AG09309 (cell line): ENCODE measurements at places on chromosomes 6 and 20.
A peak's percentile ranks its signal among the peaks of the same experiment; 100 is the strongest.

- no peak for DNase-seq
These were observed 49.8 kb upstream of the ADTRP start for GRCh38 chr6:11828262-11828870.

GRCh38 chr6:163955756-163956155, 541.2 kb downstream of the QKI start:
- no peak for DNase-seq

DNA sequence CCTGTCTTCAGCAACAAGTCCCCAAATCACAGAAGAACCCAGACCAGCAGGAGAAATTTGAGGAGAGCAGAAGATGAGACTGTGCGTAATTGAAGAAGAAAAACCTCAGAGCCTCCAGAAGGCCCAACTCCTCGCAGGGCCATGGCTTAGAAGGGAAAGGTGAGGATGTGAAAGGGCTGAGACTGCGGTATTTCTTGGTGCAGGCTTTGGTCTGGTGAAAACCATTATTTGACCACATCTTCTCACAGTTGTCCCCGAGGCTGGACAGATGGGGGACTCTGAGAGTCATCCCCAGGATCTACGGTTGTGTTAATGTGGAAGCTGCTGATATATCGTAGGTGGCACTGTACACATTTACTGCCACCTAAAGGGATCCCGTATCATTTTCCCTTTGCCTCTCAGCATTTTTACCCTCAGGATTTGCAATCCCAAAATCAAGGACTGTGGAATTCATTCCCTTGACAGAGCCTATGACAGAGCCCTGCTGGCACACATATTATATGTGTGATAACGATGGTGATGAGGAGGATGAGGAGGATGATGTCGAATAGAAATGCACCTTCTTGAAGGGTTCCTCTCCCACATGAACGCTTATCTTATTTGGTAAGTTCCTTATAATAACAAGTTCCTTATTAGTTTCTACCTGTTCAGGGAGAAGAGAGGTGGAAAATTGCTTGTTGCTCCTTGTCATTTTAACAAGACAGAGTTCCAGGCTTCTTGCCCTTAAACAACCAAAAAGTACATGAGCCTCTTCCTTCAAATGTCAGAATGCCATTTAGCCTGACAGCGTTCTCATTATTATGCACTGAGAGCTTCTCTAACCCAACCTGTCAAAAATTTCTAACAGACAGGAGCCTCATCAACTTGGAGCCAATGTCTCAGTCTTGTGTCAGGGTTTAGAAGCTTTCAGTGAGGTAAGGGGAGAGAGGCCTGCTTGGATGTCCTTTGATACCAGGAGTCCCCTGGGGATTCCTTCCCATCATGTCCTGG, 135.8 kb downstream of the PXDC1 start:
- DNase-seq: no peak

DNA sequence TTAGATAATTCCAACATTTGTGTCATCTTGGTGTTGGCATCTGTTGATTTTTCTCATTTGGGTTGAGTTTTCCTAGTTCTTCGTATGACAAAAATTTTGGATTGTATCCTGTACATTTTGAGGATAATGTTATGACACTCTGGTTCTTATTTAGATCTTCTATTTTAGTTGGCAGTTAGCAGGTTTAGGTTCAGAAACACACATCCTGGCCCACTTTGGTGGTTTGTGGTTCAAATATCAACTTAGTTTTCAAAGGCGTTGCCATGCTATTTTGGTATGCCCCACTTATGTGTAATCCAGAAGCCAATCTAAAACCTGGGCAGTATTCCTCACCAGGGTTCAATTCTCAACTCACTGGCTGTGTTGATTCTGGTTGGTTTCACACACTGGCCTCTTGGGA, 68.2 kb downstream of the NOX3 start:
- no peak for DNase-seq

DNA sequence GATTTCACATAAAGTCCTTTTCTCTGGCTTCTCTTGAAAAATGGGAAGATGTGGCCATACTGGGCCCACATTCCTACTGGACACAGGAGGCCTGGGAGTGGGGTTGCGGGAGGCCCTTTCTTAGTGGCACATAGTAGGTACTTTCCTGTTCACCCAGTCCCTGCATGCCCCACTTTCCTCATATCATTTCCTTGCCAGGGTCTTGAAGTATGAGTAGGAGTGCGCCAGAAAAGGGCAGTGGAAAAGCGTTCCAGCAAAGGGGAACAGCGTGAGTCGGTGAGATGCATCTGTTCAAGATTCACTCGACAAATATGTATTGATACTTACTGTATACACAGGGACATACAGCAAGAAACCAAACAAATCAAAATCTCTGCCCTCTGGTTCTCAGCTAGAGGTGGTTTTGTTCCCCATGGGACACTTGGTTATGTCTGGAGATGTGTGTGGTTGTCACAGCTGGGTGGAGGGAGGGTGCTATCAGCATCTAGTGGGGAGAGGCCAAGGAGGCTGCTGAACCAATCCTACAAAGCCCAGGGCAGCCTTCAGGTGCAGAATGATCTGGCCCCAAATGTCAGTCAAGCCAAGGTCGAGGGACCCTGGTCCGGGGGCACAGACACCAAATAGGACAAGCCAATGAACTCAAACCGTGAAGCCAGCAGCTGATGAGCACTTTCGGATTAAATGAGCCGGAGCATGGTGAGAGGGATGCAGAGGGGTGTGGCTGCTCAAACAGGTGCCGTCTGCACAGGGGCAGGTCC, 151.4 kb downstream of the CEBPB start:
- DNase-seq: no peak

DNA sequence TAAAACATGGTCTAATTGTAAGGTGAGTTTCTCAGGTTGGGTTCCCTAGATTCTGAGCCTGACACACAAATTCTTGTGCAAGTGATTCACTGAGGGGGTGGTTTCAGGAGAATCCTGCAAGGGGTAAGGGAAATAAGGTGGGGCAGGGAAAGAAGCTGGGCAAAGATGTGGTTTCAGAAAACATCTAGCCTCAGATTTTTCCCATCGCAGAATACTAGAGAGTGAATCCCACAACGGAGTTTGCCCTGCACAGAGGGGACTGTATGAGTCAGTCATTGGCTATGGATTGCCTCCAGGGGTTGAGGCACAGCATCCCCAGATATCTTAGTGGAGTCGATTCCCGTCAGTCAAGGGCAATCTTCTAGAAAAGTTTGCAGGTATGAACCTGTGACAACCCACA, 65.2 kb downstream of the PRL start:
- DNase-seq: no peak

GRCh38 chr6:38092465-38092864, 272.9 kb downstream of the ZFAND3 start:
- DNase-seq: no peak

DNA sequence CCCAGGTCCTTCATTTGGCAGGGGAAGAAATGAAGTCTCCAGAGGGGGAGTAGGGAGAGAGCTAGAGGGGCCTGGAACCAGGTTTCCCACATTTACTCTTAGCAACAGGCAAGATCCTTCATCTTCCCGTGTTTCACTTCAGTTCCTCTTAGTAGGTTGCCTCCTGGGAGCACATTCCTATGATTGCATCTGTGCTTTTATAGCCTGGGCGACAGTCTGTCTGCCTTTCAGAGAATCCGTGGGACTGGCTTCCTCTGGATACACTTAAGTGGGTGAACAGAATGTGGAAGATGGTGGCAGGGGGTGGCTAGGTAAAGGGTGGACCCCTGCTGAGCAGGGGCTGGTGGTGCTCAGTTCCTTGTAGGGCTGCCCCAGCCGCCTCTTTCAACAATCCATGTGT, 33.4 kb downstream of the STK35 start:
- DNase-seq: no peak

- DNase-seq: peak; percentile 96
These were observed 81.6 kb downstream of the C6orf118 start for GRCh38 chr6:165227644-165228329.

DNA sequence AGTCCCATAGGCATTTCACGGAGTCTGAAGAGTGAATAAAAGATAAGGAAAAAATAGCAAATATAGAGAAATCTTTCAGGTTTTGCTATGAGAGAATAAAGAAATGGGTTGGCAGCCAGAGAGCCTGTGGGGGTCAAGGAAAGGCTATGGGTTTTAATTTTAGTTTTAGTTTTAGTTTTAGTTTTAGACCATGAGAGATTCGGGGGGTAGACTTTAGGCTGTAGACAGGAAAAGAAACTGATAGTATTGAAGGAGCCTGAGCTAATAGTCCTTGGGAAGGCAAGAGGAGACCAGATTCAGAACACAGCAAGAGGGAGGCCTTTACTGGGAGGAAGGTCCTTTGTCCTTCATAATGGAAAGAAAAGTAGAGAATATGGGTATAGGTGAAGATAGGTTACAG, 19.3 kb downstream of the DOP1A start:
- no peak for DNase-seq

GRCh38 chr20:53428588-53428987, 165.1 kb downstream of the ZNF217 start:
- DNase-seq: no peak

GRCh38 chr6:132813173-132813856, 1.1 kb upstream of the RPS12 start:
- no peak for DNase-seq

GRCh38 chr6:23659125-23659524, 466.9 kb upstream of the NRSN1 start:
- no peak for DNase-seq

DNA sequence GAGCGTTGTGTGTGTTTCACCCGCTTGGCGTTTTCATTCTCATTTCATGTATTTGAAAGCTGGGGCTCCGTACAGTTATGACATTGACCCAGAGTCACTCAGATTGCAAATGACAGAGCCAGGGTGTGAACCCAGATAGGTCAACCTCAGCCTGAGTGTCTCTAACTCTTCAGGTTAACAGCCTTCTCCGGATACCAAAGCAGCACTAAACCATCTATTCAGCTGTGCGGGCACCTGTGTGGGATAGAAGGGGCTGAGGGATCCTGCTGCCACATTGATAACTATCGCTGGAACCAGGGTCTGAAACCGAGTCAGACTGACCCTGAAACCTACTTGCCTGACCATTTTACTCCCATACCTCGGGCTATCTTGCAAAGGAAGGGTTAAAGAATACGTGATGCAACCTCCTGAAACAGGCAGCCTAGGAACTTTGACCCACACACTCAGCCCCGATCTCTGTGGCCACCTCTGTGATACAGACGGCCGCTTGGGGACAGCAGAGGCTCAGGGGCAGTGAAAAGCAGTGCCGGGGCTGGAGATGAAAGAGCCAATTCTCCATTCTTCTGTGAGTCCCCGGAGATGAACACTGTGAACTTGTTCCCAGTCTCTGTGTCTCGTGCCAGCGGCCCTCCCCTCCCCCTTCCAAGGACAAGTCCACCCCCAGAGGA, 233.5 kb upstream of the QKI start:
- DNase-seq: no peak

GRCh38 chr6:163494279-163494727, 79.8 kb downstream of the QKI start:
- DNase-seq: peak; percentile 10

DNA sequence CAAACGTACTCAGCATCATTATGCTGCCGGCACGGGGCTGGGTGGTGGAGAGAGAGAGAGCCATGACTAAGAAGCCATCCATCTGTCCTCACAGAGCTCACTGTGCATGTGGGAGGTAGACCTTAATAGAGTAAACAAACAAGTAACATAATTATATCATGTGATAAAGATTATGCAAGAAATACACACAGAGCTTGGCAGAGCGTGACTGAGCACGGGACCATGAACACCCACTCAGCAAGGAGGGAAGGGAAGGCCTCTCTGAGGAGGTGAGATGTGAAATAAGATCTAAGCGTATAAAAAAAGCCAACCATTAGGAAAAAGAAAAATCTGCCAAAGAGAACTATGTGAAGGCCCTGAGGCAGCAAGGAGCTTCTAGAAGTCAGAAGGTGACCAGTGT, 207.5 kb downstream of the PTPRT start:
- no peak for DNase-seq

DNA sequence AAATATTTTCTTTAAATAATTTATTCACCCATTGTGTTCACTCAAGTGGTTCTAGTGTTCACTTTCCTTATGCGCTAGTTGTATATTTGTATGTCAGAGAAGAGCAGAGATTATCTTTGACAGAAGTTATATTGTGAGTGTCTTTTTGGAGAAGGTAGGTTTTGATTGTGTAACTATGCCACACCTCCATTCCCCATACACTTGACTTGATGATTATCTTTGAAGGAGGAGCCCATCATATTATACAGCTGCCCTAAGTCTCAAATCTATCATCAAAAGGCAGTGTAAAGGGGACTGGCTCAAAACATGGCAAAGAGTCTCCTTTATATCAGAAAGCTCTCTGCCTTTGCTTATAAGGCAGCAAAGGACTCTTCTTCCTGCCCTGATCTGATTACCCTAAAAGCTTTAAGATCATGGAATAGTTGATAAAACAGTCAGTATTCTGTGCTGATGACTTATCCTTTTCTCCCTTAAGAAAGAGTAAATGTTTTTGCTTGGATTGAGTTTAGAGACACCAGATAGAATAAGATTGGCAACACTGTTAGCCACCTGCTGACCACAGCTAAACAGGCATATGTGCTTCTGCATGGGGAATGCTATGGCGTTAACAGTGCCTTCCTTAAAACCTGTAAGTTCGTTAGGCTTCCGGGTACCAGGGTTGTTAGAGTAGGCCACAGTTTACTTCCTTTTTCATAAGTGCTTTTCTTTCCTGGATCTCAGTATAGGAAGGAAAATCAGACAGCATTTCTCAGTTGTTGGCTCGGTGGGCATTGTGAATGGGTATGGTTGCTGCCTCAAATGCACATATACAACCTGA, 22.6 kb downstream of the TOP1 start:
- no peak for DNase-seq
